ENCODE measurements at places on chromosomes 13 and 19.

DNA sequence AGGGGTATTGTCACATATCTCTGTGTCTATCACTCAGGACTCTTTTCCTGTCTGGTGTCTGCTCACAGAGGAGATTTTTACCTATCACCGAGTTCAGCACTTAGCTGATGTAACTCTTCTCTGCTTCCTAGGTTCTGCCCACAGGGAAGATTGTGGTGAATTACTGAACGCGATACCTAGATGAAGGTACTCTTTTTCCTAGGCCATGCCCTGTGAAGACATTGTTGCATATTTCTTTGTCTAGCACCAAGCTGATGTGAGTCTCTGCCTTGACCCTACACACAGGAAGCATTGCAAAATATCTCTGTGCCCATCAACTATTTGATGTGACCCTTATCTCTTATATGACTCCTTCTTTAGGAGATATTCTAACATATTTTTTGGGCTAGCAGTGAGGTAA lies 72.1 kb upstream of the ZNF43 start:
- DNase-seq = no peak

DNA sequence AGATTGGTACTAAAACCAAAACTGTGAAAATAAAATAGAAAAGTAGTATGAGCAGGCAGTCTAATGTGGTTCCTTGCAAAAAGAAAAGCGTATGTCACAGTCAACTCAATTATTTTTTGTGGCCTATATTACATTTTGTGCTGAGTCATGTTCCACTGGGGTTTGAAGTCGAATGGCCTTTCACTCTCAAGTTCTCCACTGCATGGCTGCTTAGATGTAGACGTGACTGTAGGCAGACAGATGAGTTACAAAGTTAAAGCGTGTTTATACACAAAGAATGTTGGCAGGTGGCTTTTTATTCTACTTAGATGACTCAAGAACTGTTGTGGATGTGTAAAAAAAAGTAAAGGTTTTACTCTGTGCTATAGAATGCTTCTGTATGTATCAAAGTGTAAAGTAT lies 133.9 kb downstream of the SLITRK6 start:
- peak; percentile 25 for DNase-seq

GRCh38 chr13:24119626-24120508 lies 40.7 kb upstream of the SPATA13 start:
- no peak for DNase-seq

GRCh38 chr19:4916292-4917082 lies 7.2 kb downstream of the UHRF1 start:
- DNase-seq = no peak

- DNase-seq = peak; percentile 11
These were observed 70.4 kb downstream of the SLITRK6 start for GRCh38 chr13:85728811-85729210.

DNA sequence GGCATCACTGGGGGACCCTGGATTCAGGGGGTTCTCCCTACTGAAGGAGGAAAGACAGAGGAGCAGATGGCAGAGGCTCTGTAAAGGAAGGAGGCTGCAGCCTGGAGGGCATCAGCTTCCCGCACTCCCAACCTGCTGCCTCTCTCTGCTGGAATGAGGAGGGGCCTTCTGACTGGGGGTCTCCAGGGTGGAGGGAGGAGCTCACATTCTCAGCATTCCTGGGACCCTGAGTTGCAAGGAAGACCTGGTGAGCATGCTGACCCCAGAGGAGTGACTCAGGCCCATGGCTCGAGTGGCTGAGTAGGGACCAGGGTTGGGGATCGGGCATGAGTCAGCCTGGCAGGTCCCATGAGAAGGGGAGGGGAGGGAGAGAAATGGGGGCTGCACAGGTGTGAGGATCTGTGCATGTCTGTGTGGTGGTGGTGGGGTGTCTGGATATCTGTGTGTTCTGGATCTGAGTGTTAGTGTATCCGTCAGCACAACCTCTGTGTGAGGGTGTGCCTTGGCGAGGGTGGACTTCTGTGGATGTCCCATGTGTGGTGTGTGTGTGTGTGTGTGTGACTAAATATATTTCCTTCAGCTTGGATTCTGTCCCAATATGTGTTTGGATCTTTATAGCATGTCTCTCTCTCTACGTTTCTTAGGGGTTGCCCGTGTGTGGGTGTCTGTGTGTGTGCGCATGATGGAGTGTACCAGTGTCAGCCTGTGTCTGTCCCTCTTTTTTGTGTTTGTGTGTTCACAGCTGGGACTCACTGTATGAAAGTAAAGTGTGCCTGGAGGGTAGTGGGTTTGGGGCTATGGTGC lies 4.6 kb downstream of the AXL start:
- DNase-seq = peak; percentile 79

DNA sequence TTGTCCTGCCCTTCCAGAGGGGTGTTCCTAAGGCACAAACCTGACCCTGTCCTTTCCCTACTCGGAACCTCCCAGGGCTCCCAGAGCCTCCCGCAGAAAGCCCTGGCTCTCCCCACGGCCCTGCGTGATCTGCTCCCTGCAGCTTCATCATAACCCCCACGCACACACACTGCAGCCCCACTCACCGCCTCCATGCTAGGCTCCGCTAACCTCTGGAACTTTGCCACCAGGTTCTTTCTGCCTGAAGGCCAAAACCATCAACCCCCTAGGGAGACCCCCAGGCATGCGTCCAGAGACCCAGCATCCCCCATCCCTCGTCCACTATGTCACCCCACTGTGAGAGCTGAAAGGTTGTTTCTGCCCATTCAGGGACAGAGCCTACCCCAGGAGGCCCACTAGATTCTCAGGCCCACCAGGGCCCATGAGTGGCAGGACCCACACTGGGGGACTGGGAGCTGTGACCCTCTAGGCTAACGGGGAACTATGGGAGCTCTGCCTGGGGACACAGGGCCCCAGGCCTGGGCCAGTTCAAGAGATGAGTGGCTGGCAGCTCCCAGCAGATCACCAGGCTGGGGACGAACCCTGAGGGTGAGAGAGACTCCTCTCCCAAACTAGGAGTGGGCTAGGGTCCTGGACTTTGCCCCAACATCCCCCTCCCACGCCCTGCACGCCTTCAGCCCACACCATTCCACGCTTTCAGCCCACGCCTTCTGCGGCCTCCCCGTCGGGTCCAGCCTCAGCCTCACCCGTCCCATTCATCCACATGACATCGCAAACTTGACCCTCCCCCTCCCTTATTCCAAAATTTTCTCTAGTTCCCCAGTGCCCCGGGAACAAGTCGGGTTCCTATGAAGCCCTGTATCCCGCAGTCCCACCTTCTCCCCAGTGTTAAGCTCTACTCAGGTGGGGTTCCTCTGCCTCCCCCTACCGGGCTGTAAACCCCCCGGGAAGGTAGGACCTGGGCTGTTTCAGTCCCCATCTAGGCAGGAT lies 33.2 kb upstream of the PNMA8B start:
- DNase-seq = no peak

- peak; percentile 31 for DNase-seq
These were observed 1.7 kb downstream of the ARHGAP35 start for GRCh38 chr19:46862503-46862834.

GRCh38 chr13:72185776-72186175 lies 318.8 kb upstream of the DACH1 start:
- no peak for DNase-seq

GRCh38 chr19:49091391-49092038 lies 6.3 kb downstream of the SNRNP70 start:
- DNase-seq = no peak

- DNase-seq = peak; percentile 34
These were observed 33.3 kb downstream of the SUGP2 start for GRCh38 chr19:18999896-19000620.

DNA sequence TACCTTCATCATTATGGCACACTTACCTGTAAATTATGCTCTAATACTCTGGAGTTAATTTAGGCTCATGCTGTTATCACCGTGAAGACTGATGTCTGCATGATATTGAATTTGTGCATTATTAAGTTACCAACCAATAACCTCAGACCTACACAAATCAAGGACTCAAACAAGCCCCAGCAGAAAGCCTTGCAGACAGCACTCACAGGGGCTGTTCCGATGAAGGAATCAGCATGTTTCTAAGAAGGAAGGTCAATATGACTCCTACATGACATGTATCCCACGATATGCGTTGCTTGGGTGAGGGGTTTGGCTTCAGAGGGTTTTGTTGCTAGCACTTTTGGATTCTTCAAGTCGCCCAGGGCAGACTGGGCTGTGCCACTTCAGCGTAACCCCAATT lies 1071.2 kb upstream of the SLC10A2 start:
- DNase-seq = no peak

DNA sequence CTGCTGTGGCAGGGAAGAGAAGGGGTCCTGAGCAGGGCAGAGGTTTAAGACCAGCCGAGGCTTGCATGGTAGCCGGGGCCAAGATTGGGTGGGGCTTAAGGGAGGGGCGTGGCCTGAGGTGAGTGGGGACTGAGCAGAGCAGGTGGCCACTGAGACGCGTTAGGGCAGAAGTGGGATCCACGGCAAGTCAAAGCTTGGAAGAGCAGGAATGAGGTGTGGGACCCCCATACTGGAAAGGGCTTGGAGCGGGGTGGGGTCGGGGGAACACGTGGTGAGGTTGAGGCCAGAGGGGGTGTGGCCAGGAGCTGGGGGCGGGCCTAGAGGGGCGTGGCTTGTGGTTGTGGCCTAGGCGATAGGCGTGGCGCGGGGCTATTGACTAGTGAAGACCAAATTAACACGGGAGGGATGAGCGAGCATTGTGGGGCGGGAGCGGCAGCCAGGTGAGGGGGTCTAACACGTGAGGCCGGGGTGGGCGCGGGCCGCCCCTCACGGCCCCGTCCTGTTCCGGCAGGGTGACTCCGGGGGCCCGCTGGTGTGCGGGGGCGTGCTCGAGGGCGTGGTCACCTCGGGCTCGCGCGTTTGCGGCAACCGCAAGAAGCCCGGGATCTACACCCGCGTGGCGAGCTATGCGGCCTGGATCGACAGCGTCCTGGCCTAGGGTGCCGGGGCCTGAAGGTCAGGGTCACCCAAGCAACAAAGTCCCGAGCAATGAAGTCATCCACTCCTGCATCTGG lies 3.3 kb downstream of the CFD start:
- peak; percentile 49 for DNase-seq

DNA sequence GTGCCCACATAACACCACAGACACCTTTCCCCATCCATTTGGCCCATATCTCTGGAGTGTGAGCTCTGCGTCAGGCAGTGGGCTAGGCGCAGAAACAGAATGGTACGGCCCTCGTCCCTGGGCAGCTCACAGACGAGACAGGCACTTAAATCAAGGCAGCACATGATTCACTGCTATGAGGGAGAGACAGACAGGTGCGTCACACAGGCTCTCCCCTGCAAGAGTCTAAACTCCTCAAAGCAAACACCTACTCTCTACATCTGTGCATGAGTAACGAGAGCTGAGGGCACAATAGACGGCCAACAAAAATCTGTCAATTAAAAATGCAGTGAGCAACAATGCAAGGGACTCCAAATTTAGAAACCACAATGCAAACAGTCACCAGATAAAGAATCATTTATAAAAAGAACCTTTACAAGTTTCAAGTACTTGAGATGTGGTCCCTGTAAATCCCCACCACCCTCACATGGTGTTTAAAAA lies 348.9 kb downstream of the UQCRFS1 start:
- no peak for DNase-seq

DNA sequence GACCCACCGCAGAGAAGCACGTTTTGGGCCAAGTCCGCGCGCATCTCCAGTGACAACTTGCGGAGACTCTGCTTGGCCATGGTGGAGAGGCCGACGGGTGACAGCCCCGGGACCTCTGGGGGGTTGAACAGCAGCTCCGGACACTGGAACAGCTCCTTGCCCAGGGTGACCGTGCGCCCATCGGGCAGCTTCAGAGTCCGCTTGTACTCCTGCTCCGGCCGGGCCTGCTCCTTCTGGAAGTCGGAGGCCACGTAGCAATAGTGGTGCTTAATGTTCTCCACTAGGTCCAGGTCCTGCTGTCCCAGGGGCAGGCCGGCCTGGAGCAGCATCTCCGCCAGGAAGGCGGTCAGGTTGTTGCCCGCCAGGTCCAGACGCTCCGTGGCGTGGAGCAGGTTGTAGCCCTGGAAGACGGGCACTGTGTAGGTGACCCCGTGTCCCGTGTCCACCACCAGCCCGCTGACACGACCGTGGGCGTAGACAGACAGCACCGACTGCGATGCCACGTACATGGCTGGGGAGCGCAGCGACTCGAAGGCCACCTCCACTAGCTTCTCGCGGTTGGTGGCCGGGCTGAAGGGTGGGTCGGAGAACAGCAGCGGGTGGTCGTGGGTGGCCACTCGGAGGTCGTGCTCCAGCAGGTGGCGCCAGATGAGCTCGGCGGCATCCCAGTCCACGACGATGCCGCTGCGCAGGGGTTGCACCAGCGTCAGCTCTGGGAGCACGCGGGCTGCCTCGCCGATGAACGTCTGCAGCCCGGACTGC lies 743 bp downstream of the ACTL9 start:
- DNase-seq = no peak

GRCh38 chr19:36141039-36141927 lies 1.4 kb downstream of the CAPNS1 start:
- peak; percentile 82 for DNase-seq

- peak; percentile 95 for DNase-seq
These were observed at the start of gene ZNF100 for GRCh38 chr19:21767065-21767800. TSS of gene ZNF100 (minus strand) at chr19:21767579. CDS start at chr19:21767429, 150 bp downstream.

DNA sequence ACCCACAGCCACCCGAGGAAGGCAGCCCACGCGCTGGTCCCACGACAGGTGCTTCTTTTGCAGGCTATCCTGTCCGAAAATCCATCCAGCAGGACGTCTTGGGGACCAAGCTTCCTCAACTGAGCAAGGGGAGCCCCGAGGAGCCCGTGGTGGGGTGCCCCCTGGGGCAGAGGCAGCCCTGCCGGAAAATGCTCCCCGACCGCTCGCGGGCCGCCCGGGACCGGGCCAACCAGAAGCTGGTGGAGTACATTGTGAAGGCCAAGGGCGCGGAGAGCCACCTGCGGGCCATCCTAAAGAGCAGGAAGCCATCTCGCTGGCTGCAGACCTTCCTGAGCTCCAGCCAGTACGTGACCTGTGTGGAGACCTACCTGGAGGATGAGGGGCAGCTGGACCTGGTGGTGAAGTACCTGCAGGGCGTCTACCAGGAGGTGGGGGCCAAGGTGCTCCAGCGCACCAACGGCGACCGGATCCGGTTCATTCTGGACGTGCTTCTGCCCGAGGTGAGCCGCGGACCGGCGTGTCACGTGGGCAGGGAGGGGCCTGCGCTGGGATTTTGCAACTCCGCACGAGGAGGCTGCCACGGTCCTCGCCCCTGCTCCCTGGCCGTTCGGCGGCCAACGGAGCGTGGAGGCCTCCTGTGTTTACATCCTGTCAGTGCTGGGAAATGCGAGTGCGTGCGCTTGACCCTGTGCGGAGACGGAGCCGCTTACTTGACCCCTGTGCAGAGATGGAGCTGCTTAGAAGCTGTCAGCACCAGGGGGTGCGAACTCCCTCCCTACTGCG lies 12.9 kb upstream of the NDUFS7 start:
- no peak for DNase-seq

DNA sequence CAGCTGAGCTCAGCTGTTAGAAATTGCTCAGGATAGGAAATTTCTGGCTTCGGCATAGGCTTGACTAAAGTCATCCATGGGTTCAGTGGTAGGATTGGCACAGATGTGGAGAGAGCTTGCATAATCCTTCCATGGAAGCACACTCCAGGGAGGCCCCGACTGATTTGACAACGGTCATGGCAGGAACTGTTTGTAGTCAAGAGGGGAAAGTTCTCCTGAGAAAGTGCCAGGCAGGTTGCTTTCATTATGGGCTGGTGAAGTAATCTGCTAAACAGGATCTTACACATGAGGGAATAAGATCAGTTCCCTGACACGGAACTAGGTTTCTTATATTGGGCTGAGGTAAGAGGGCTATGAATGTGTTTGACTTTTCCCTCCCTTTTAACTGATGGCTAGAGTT lies 120.1 kb downstream of the RGCC start:
- no peak for DNase-seq

- DNase-seq = no peak
These were observed 25.5 kb downstream of the PHF11 start for GRCh38 chr13:49521224-49521623.
